Pulmonary artery endothelial cell (primary cell): ENCODE measurements at places on chromosomes 12 and 14. TPM values are rescaled to one million over a fixed set of nuclear protein-coding genes. Genes with fewer than 3 reads are reported as not detected.

GRCh38 chr14:37081218-37081617, 91.2 kb downstream of the SLC25A21 start:
- DNase-seq, result no peak

DNA sequence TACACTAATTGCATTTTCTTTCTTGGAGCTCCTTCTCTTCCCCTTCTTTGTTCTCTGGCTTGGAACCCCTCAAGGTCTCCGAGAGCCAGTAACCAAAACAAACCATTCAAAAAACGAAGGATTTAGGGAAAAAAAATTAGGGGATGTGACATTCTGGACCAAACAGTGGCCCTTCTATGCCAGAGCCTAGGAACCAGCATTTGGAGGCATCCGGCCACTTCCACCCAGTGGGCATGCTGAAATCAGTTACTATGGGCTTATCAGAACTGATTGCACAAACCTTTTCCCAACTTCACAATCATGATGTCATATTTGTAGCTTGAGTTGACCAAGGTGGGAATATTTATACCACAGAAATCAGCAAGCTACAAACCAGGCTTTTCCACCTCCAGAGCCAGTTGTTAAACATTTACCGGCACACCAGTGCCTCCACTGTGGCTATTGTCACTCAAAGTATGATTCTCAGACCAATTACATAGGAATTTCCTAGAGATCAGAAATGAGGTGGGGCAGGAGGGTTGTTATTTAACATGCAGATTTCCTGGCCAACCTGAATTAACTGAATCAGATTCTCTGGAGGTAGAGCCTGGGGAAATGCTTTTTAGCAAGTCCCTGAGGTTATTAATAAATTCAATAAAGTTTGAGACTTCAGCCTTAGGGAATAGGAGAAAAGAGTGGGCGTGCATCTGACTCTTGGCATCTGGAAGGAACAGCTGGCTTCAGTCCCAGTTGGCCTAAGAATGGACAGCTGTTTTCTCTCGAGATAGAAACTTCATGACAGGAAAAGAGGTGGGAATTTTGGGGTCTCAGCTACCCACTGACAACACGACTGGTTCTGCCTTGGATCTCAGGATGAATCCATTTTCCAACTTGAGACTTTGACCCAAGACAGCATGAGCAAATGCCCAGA, 273.9 kb downstream of the ZFP36L1 start:
- DNase-seq, result no peak

GRCh38 chr14:58744801-58745394, 107.1 kb downstream of the DACT1 start:
- no peak for DNase-seq

DNA sequence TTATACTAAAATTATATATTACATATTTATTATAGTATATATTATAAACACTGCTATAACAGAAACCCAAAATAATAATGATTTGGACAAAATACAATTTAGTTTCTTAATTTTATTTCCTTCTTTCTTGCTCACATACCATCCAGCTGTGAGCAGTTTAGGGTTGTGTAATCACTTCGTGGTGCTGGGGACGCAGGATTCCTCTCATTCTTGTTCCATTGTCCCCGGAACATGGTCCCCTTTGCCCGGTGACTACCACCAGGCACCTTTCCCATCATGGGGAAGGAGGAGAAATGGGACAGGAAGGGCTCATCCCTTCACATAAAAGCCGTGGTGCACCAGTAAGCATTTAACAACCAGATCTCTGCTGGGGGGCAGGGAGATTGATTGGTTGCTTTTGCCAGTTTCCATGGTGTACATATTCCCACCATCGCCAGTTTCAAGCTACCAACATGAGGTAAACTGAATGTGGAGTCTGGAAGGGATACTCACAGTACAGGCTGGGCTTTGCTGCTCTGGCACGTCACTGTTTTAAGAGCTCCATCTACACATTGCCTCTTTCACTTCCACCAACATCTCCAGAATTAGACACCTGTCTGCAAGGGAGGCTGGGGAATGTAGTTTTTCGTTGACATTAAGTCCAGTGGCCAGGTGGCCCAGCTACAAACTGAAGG, 191.5 kb downstream of the TMEM132C start:
- no peak for DNase-seq

DNA sequence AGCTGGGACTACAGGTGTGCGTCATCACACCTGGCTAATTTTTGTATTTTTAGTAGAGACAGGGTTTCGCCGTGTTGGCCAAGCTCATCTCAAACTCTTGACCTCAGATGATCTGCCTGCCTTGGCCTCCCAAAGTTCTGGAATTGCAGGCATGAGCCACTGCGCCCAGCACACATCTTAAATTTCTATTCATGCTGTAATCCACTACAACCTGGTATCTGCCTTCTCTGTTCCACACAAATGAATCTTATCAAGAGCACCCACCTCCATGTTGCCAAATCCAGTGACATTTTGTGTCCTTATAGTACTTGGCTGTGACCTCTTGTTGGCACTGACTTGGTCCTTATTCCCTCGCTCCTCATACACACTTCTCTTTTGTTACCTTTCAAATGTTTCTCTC, 5.8 kb upstream of the BICD1 start:
- DNase-seq, result no peak

DNA sequence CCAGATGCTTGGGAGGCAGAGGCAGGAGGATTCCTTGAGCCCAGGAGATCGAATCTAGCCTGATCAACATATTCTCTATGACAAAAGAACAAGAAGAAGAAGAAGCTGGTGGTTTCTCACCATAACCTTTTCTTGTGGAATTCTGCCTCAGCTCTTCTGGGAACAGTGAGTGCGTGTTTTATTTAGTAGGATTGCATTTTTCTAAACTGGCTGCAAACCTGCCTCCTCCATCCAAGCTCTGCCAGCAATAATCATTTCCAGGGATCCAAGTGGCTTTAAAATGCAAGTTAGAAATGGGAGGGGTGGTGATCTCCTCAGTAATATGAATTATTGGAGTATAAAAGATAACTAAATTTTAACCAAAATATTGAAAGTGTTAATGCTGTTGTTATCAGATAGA, 46.1 kb upstream of the MMP17 start:
- DNase-seq, result no peak

- no peak for DNase-seq
These were observed 21.5 kb downstream of the RIN3 start for GRCh38 chr14:92534932-92535643.

- DNase-seq, result peak; percentile 78
These were observed 14.8 kb downstream of the MMP14 start for GRCh38 chr14:22850944-22851764.

GRCh38 chr12:63782466-63782865, 2.8 kb downstream of the RXYLT1 start:
- DNase-seq, result no peak

DNA sequence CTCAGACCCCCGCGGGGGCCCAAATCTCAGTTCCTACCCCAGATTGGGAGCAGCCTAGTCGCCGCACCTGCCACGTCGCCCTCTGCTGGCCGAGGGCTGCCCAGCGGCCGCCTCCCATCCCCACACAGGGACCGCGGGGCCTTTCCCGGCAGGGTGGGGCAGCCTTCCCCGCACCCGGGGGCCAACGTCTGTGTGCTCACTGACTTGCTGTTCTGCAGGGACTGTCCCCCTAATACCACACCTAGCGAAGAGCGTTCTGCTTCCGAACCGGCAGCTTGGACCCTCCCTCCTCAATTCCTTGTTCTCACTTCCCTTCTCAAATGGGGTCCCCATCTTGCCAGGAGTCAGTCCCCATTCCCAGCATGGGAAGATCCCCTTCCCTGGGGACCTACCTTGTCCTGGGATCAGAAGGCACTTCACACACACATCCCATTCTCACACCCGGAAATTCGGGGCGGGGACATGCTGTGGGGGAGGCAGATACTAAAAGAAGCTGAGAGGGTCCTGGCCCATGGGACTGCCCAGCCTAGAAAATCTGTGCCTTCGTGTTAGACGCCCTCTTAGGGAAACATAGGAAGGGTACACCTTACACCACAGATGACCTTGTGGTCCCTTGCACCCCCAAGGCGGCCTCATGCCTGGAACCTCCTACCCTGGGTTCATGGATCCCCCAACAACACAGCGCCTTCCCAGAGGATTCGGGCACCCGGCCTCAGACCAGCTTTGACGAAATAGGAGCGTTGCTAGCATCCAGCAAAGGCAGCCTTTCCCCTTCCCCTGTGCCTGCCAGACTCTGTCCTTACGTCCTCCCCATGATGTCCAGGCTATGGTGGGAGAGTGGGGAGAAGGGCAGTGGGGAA, 16.4 kb downstream of the ACVRL1 start:
- no peak for DNase-seq

- DNase-seq, result no peak
These were observed 1.8 kb downstream of the PXN start for GRCh38 chr12:120263748-120264085.

- no peak for DNase-seq
These were observed 93.1 kb upstream of the HIF1A start for GRCh38 chr14:61602003-61602732.

DNA sequence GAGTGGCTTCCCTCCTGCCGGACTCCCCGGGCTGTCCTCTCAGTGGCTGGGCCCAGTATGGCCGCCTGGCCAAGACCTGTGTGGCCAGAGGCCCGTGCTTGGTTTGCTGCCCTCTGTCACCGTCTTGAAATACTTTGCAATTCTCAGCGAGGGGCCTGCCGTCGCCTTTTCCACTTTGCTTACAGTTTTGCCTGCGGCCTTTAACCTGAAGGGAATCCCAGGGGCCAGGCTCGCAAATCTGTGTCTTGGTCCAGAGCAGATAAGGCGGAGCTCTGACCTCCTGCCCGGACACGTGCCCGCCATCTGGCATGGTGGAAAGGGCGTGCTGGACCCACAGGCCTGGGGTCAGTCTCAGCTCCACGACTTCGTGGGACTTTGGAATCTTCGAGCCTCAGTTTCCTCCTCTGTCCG, 10.9 kb upstream of the AMN start:
- no peak for DNase-seq

DNA sequence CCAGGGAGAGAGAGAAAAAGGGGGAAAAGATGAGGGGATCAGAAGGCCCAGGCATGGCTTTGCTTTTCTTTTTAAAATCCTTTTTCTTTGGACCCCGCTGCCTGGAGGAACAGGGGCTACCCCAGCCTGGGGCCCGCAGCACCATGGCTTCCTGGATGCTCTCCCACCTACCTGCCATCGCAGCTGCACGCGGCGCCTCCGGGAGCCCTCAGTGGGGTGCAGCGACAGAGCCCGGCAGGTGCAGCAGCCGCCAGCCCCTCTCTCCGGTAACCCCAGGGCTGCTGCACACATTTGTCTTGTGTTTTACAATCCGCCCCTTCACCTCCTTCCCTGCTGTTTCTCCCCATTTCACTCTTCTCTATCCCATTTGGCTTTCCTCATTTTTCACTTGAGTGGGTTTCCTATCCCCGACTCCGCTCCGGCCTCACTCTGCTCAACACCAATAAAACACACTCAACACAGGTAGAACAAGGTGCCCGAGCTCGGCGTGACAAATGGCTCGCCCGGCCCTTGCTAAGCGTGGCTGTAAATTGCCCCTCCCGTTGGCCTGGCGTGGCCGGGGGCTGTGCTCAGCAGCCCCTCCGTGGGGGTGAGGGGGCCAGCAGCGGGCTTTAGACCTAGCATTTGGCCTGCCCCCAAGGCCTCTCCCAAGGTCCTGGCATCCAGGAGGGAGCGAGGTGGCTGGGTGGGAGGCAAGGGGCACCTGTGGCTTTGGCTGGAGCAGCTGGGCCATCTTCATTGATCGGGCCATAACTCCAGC, 52.6 kb upstream of the GPATCH2L start:
- DNase-seq, result no peak

- no peak for DNase-seq
These were observed 423.8 kb downstream of the NRXN3 start for GRCh38 chr14:78593949-78594348.

GRCh38 chr12:119749666-119750065, 81.7 kb downstream of the PRKAB1 start:
- DNase-seq, result no peak

- no peak for DNase-seq
These were observed 35.2 kb upstream of the KITLG start for GRCh38 chr12:88615490-88615889.

DNA sequence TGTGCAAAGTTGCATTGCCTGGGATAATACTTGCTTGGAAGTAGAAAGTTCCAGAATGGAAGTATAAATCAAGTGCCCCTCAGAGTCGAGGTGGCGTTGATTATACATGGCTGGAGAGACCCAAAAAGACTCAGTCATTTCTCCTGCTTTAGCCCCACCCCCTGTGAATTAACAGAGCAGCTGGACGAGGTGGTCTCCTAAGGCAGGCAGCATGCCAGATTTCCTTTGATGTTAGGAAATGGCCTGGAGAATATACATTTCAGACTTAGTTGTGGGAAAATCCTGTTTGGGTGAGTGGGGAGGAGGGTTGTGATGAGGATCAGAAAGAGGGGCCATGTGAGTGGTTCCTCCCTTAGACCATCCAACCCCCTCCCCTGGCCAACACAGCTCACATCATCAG, 406.1 kb upstream of the TMPO start:
- DNase-seq, result no peak

- no peak for DNase-seq
These were observed 47.1 kb downstream of the SPATS2 start for GRCh38 chr12:49414364-49414763.

DNA sequence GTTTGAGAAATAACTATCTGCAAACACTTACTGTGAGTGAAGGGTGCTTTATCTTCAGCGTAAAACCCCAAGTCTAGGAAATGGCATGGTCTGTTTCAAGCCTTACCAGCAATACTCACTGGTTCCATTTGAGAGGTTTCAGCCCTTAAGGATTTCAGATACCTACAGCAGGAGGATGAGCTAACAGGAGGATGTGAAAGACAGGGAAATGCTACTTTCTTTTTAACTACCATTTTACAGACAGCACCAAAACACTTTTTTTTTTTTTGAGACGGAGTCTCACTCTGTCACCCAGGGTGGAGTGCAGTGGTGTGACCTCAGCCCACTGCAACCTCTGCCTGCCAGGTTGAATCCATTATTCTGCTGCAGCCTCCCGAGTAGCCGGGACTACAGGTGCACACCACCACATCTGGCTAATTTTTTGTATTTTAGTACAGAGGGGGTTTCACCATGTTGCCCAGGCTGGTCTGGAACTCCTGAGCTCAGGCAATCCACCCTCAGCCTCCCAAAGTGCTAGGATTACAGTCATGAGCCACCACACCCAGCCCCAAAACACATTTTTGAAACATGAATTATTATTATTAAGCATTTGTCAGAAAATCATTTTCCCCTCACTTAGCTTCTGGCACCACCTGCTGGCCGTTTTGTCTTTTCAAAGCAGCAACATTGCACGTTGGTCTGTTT, 4.6 kb downstream of the MTRFR start:
- peak; percentile 15 for DNase-seq

- DNase-seq, result no peak
These were observed 267.2 kb upstream of the BTG1 start for GRCh38 chr12:92412856-92413255.

GRCh38 chr12:120314220-120314619, 12.1 kb downstream of the SIRT4 start:
- no peak for DNase-seq

- DNase-seq, result no peak
These were observed 11.7 kb upstream of the MMP17 start for GRCh38 chr12:131816495-131816894.

Gene MSI1
- not detected in 2 replicates for total RNA-seq

Gene ZDHHC22
- under 0.01 and 0.04 TPM in 2 replicates for total RNA-seq

Gene GAS2L3
- 23.6 and 33.4 TPM in 2 replicates for total RNA-seq

Gene CCDC175
- total RNA-seq, result not detected in 2 replicates

Gene CHD8
- 50.4 and 61.3 TPM in 2 replicates for total RNA-seq

Gene LRP1-AS
- not detected in 2 replicates for total RNA-seq

Gene NPFF
- total RNA-seq, result not detected in 2 replicates

Gene LRRC23
- 4.4 TPM in 2 replicates for total RNA-seq

Gene LRTM2
- total RNA-seq, result not detected in 2 replicates

Gene WNT1
- total RNA-seq, result not detected in 2 replicates

Gene IL26
- total RNA-seq, result not detected in 2 replicates

Gene SLCO1B1
- not detected in 2 replicates for total RNA-seq

Gene TMEM63C
- not detected in 2 replicates for total RNA-seq
